ENCODE measurements at places on chromosomes 5 and 9.

GRCh38 chr5:138544181-138545134 is 1.4 kb upstream of the ETF1 start:
- no peak for DNase-seq

GRCh38 chr5:122972877-122973276 is 63.6 kb downstream of the PPIC start:
- DNase-seq, result no peak

DNA sequence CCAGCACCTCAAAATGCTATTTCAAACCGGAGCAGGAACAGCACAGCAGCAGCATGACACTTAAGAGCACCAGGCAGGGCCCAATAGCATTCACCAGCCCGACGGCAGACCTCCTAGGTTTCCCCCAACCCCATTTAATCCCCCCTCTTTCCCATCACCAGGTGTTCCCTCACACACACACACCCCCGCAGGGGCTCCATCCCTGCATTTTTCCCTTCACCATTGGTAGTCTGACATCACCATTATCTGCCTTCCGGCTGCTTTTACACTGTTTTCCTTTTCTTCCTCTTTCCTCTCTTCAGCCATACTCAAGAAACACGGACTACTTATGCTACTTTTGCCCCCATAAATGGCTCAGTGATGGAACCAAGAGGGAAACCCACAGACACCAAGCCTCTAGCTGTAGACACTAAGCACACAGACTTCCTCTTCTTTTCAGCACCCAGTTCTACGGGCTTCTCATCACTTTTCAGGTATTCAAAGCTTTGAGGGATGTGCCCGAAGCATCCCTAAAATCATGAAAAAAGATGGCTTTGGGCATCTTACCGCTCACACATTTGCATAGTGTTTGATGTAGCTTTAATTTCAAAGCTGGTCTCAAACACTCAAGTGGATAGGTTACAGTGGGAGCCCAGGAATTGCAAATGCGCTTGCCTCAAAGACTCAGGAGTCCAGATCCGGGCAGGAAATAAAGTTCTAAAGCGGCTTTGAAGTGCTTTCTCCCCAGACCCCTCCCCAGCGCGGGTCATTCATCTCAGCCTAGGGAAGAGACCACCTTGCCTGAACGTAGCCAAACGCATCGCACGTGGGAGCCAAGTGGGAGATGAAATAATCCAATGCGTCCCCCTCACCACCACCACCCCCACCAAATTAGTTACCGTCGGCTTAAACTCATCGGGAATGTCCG is 141.5 kb downstream of the TSSK1B start:
- no peak for DNase-seq

DNA sequence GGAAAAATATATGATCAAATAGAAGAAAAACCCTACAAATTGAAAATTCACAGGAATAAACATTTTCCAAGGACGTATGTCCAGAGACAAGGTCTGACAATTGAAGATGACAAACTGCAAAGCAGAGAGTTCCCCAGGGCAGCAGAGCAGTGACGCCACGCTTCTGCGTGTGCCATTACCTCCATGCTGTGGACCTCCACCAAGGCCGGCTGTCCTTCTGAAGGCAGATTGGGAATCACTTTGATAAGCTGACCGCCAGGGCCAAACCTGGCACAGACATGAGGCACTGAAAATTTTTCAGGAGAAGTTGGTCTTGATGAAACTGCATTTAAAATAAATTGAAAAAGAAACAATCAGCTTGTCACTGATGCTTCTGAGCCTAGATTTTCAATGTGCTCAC is 18.6 kb downstream of the SEC16A start:
- DNase-seq, result no peak

DNA sequence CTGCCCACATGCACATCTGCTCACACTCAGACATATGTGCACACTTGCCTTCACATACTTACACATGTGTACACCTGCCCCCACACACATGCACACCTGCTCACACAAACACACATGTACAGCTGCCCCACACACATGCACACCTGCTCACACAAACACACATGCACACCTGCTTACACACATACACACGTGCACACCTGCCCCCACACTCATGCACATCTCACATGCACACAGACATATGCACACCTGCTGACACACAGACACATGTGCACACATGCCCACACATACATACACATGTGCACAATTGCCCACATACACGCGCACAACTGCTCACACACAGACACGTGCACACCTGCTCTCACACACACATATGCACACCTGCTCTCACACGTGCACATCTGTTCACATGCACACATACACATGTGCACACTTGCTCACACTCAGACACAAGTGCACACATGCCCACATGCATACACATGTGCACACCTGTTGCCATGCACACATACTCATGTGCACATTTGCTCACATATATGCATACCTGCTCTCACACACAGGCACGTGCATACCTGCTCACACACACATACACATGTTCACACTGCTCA is 147.8 kb upstream of the FOXD4L5 start:
- no peak for DNase-seq

DNA sequence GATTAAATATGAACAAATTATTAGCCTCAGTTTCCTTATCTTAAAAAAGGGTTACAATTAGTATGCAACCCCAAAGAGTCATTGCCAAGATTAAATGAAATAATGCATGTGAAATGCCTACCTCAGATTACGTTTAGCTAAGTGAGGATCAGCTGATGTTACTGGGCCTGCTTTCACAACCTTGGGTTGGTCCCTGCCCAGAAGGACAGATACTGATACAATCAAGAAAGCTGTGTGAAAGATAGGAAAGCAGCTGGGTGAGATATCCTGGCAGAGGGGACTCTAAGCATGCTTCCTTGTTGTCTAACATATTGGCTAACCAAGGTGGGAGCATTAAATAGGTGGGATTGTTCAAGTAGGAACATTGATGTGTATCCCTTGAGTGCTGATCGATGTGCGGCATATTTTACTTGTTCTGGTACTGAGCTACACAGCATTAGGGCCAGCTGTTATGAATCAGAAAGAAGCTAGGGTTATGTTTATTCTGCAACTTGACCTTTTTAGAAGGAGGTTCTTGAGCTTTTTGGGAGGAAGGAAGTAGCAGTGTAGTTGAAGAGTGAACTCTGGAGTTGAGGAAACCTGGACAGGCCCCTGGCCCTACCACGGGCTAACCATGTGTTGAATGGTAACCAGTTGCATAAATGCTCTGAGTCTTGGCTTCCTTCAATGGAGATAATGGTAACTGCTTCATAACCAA is 28.9 kb downstream of the SNX24 start:
- DNase-seq, result no peak

DNA sequence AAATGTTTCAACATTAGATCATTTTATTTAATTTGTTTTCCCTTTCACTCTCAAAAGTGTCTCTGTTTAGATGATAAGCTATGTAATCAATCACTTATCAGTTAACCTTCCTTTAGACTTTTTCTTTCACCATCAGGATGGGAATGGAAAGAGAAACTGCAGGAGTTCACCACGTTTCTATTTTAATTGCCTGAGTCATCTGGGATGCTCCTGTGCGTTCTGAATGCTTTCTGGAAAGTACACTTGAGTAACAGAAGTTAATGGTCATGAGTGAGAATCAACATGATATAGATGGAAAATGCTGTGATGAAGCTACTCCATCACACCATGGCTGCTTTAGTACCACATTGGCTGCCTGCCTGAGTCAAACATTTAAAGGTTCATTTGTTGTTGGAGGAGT is 783.3 kb upstream of the CDH9 start:
- no peak for DNase-seq

DNA sequence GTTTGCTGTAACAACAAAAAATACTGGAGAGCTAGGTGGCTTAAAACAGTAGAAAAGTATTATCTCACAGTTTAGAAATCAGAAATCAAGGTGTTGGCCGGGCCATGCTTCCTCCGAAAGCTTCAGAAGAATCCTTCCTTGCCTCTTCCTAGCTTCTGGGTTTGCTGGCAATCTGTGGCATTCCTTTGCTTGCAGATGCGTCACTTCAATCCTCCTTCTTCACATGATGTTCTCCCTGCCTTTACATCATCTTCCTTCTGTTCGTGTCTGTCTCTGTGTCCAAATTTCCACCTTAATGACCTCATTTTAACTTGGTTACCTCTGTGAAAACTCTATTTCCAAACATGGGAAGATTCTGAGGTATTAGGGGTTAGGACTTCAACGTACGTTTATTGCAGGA is 90.4 kb upstream of the CHD1 start:
- no peak for DNase-seq

GRCh38 chr9:82499337-82499736 is 510.8 kb downstream of the SPATA31D1 start:
- no peak for DNase-seq

- DNase-seq, result peak; percentile 16
Measured at GRCh38 chr9:130172161-130172857, at the start of gene NCS1. Gene NCS1, plus strand, starts transcription at chr9:130172404. Its CDS starts 260 bp downstream, at chr9:130172664.

DNA sequence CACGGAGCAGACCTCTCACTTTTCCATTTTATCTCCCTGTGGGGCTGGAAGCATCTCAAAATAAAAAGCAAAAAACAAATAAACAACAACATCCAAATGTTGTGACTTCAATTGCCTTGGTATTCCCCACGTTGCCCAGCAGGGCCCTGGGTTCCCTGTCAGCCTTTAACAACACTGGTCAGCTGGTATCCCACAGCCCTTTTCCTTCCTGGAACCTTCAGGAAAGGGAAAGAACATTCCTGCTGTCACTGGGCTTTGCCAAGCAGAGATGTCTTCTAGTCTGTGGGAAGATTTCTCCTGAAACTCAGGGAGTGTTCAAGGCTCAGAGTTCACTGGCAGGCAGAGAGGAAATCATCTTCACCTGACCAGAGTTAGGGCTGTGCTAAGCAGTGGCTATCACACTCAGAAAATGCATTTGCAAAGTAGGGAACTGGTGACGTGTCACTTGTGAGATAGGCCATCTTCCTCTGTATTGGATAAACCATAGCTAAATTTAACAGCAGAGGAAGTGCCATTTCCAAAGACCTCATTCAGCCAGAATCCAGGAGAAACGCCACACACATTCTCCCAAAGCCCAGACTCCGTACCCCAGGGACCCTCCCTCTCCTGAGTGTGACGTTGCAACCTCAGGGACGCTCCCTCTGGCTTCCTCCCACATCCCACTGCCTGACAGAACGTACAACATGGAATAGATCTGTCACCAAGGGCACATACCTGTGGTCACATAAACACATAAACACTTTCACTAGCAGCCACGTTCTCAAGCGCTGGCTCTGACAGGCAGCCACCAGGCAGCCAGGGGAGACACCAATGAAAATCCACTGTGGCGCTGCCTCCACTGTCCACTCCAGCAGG is 274.0 kb upstream of the DAPK1 start:
- no peak for DNase-seq

- DNase-seq, result no peak
Measured at GRCh38 chr9:77751341-77752091, 103.4 kb upstream of the GNA14 start.

GRCh38 chr9:16202914-16203728 is 650.3 kb downstream of the CCDC171 start:
- no peak for DNase-seq

DNA sequence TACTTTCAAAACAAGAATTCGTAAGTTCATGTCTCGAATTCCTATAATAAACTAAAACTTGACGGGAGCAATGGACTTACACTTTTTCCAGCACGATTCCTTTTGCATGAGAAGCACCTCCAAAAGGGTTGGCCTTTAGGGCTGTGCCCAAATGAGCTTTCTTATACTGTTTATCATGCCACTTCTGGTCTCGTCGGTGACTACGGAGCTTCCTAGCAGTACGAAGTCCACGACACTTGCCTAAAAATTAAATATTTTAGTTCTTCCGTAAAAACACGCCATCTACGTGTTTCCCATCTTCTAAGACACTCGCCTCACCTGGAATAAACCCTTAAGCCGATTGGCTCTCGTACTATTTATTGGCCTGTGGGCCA is 554 bp downstream of the RPS23 start:
- no peak for DNase-seq

GRCh38 chr9:136928591-136928990 is 15.9 kb downstream of the FBXW5 start:
- no peak for DNase-seq

- DNase-seq, result no peak
Measured at GRCh38 chr5:160616712-160617497, 195.2 kb downstream of the PTTG1 start.

GRCh38 chr9:126327714-126328185 is 1.1 kb downstream of the MVB12B start:
- no peak for DNase-seq

GRCh38 chr9:87127543-87127942 is 180.2 kb upstream of the GAS1 start:
- DNase-seq, result no peak

GRCh38 chr9:35790385-35791296 is 750 bp upstream of the NPR2 start:
- DNase-seq, result peak; percentile 24

GRCh38 chr5:158601118-158601517 is 498.6 kb downstream of the EBF1 start:
- no peak for DNase-seq

DNA sequence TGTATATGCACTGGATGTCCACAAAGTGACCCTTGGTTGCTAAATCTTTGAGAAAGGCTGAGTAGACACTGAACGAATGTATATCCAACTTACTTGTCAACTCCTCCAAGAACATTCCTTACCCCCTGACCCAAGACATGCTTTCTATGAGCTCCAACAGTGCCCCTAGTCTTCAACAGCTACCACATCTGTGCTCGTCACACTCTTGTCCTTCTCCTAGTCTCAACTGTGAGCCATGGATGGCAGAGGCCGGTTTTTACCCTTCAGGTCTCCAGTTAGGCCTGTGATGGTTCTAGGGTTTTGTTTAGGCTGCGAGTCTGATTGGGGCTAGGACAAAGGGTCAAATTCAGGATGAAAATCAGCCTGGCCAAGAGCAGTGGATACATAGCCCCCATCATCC is 19.0 kb upstream of the GPX3 start:
- DNase-seq, result no peak

DNA sequence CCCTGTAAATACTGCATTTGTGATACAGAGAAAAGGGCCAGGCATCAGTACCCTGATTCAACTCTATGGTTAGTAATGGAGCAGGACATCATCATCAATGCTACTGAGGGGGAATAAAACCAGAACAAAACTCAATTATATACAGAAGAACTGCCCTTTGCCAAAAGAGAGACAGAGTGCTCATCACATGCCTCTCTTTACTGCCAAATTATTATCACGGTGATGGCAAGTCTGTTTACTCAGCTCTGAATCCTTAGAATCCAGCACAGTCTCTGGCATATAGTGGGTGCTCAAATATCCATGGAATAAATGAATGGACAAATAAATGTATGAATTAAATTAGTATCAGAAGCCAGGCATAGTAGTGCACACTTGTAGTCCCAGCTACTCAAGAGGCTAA is 130.2 kb downstream of the TTC39B start:
- no peak for DNase-seq

DNA sequence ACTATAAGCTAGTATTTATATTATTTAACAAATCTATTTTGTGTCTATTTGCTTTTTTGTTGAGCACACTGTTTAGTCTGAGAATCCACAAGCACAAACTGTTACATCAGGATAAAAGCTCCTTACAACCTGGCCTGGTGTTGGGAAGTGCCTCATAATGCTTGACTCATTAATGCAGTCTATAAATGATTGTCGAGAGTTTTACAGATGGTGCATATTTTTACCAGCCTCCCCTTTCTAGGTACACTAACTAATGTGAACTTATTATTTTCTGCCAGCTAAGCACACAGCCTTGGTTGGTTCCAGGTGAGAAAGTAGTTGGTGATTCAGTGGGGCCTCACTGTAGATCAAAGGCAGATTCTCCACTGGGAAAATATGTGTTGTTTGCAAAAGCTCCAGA is 151.0 kb upstream of the ADAMTS16 start:
- no peak for DNase-seq

- no peak for DNase-seq
Measured at GRCh38 chr9:127519301-127520166, 68.2 kb downstream of the LRSAM1 start.

- no peak for DNase-seq
Measured at GRCh38 chr5:154140381-154140780, 50.2 kb upstream of the GALNT10 start.
